Activated naive CD4-positive, alpha-beta T cell treated with Interleukin-2 at 50 U/mL for 16 hours (primary cell): ENCODE measurements at places on chromosomes 1 and 21.

GRCh38 chr1:206843626-206844025 is 21.8 kb upstream of the IL20 start:
- DNase-seq, result no peak

GRCh38 chr1:117416546-117417125 is 49.4 kb downstream of the MAN1A2 start:
- DNase-seq, result no peak

DNA sequence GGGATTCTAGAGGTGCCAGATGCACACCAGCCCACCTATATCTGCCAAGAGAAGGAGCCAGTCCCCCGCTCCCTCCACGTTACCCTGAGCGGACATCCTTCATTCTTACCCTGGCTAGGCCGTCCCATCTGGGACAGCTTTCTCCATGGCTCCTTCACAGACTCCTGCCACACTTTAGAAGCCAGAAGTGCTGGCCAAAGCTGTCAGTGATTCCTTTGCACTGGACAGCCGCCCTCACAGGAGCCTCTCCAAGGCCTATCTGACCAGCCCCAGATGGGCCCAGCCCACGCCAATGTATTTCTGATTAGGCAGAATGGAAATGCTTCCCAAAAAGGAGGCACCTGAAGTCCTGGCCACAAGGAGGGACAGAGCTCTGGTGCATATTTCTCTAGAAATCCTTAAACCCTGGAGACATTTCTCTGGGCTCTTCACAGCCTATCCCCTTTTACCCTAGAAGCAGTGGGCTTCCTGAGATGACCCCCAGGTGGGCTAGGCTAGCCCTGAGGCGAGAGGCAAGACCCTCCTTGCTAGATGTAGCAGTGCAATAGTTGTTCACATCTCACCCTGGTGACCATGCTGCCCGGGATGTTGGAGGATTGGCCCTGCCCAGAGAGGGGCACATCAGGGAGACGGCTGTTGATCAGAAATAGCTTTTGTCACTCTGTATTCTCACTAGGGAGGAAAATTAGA is 44.1 kb downstream of the RASSF5 start:
- no peak for DNase-seq

GRCh38 chr1:216554934-216555333 is 131.7 kb upstream of the USH2A start:
- DNase-seq, result no peak

DNA sequence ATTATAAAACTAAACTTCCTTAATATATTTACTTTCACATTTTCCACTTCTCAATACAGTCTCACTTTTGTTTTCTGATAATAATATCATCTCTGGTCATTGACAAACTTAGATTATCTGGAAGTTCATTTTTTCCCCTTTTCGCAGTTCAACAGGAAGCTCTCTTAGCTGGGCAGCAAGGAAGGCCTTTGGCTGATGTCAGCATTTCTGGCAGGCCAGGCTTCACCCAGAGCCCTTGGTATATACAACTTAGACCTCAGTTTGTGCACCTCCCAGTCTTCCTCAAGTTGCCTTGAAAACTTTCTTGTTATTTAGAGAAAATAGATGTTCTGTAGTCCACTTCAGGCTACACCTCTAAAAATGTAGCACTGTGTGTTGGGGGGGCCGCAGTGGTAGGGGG is 1103.6 kb downstream of the AMY1C start:
- no peak for DNase-seq

GRCh38 chr1:201455098-201455497 is 13.9 kb downstream of the PHLDA3 start:
- DNase-seq, result no peak

- no peak for DNase-seq
Observed at GRCh38 chr1:206079135-206079534, 26.2 kb downstream of the RHEX start.
